ENCODE measurements at places on chromosomes 13 and 19.

GRCh38 chr19:33737681-33738371 is 58.8 kb upstream of the KCTD15 start:
- no peak for DNase-seq

GRCh38 chr19:2475018-2475701 is 767 bp upstream of the GADD45B start:
- DNase-seq, result no peak

DNA sequence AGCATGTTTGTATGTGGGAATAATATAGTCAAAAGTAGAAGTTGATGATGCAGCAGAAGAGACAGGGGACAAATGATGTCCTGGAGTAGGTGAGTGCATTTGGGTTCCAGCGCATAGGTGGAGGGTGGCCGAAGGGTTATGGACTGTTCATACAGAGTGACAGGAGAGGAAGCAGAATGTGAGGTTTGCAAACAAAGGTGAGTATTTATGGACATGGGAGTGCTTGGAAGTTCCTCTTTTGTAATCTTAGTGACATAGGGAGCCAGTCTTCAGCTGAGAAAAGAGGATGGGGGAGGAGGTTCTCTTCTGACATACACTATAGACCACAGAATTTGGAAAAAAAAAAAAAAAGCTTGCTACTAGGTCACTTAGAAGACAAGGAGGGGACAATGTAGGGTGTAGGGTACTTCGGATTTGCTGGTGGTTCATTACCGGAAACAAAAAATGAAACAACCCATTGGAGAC is 331.6 kb downstream of the DLEU7 start:
- no peak for DNase-seq

GRCh38 chr13:26628706-26629105 is 71.2 kb downstream of the WASF3 start:
- no peak for DNase-seq

DNA sequence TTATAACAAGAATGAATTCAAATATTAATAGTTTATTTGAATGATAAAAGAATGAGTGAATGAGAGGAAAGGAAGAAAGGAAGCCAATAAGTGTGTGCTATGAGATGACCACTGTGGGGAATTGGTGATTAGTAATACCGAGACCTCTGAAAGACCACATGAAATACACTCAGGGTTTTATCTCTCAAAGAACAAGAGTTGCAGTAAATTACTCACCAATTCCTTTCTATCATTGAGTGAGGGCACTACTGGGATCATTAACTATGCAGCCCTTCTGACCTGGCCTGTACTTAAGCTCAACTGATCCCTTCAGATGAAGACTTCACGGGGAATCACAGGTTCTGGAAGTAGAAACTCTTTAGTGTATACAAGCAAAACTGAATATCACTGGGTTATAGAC is 1636.1 kb downstream of the SLITRK5 start:
- no peak for DNase-seq

- DNase-seq, result no peak
Observed at GRCh38 chr13:98947925-98948324, 29.9 kb downstream of the DOCK9 start.

DNA sequence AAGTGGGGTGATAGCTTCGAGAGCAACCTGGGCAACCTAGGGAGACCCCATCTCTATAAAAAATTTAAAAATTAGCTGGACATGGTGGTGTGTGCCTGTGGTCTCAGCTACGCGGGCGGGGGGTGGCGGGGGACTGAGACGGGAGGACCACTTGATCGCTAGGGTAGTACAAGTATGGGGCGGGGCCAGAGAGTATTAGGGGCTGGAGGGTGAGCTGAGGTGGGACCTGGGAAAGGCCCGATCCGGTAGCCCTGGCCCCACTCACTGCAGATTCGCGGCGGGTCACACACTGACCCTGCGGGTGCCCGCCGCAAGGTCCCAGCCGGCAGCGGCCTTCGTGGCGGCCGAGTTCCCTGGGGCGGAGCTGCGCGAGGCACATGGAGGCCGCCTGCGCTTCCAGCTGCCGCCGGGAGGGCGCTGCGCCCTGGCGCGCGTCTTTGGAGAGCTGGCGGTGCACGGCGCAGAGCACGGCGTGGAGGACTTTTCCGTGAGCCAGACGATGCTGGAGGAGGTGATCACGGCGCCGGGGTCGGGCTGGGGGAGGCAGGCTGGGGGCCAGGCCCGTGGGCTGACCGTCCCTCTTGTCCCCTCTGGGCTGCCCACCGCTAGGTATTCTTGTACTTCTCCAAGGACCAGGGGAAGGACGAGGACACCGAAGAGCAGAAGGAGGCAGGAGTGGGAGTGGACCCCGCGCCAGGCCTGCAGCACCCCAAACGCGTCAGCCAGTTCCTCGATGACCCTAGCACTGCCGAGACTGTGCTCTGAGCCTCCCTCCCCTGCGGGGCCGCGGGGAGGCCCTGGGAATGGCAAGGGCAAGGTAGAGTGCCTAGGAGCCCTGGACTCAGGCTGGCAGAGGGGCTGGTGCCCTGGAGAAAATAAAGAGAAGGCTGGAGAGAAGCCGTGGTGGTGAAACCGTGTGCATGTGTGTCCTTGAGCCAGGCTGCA is 2.0 kb upstream of the ARHGAP45 start:
- DNase-seq, result no peak

- DNase-seq, result no peak
Observed at GRCh38 chr13:36862722-36863121, 43.7 kb downstream of the RFXAP start.

- peak; percentile 98 for DNase-seq
Observed at GRCh38 chr19:39970675-39971379, at the start of gene PSMC4. PSMC4 (plus strand) TSS chr19:39971165; CDS start chr19:39971203, 38 bp downstream.

GRCh38 chr13:76953968-76954367 is 5.7 kb downstream of the ACOD1 start:
- DNase-seq, result no peak

GRCh38 chr19:19420570-19421298 is 15.3 kb downstream of the GATAD2A start:
- no peak for DNase-seq

- no peak for DNase-seq
Observed at GRCh38 chr13:101846701-101847100, 394.2 kb downstream of the ITGBL1 start.

DNA sequence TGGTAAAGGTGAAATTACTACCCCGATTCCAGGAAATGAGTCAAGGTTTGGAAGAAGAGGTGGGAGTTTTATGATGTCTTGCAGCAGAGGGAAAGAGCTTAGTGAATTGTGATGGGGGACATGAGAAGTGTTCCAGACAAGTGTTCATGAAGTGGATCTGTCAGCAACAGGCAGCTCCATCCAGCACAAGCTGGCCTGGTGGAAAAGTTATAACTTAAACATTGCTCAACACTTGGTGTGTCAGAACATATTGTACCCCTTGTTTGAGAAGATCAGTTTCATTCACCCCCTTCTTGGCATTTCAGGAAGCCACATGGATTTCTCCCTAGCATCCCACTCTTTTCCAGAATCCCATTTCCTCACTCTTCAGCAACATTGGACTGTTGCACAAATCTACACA is 222.0 kb downstream of the B3GLCT start:
- DNase-seq, result no peak

DNA sequence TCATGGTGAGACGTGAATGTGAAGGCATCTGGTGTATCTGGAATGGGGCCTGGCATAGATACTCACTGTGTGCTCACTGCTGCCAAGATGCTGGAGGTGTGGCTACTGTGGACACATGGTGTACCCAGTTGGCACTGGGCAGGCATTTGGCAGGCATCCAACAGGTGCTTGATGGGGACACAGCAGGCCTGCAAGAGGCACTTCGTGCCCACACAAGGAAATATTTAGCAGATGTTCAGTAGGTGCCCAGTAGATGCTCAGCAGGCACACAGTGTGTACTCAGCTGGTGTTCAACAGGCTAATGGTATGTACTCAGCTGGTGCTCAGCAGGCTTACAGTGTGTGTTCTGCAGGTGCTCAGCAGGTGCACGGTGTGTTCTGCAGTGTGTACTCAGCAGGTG is 14.2 kb downstream of the CRTC1 start:
- no peak for DNase-seq

GRCh38 chr13:52395704-52396103 is 10.3 kb downstream of the THSD1 start:
- DNase-seq, result no peak

GRCh38 chr19:48489608-48490216 is 20.5 kb downstream of the CYTH2 start:
- DNase-seq, result no peak
